Progenitor cell of endocrine pancreas (in vitro differentiated cells): ENCODE measurements at places on chromosomes 16 and 17.

DNA sequence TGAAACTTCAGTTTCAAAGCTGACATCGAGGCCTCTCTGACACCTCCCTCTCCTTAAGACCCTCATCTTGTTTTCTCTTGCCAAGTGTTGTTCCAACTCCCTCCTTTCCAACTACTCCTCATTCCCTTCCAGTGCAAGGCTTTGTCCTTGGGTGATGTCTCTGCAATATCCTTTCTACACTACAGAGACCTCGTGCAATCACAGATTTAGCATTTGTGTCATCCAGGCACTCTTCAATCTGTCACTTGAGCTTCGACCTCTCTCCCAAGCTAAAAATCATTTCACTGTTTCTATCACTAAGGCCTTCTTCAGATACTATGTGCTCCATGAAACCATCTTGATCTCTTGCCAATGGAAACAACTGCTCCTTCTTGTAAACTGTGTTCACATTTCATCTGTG is 31.6 kb downstream of the TEKT3 start:
- DNase-seq, result no peak
- no peak overlapping the region for H3K27ac ChIP-seq
- H3K4me3 ChIP-seq, result no peak overlapping the region
- H3K36me3 ChIP-seq, result no peaks in the 10 kb centered on the region
- H3K4me1 ChIP-seq, result no peaks in the 10 kb centered on the region

GRCh38 chr17:81322271-81323082 is 27.4 kb upstream of the SLC38A10 start:
- DNase-seq, result no peak
- no peak overlapping the region for H3K4me3 ChIP-seq
- H3K27me3 ChIP-seq, result no peaks in the 10 kb centered on the region
- H3K4me1 ChIP-seq, result peaks cover 9% of the 10 kb centered on the region

DNA sequence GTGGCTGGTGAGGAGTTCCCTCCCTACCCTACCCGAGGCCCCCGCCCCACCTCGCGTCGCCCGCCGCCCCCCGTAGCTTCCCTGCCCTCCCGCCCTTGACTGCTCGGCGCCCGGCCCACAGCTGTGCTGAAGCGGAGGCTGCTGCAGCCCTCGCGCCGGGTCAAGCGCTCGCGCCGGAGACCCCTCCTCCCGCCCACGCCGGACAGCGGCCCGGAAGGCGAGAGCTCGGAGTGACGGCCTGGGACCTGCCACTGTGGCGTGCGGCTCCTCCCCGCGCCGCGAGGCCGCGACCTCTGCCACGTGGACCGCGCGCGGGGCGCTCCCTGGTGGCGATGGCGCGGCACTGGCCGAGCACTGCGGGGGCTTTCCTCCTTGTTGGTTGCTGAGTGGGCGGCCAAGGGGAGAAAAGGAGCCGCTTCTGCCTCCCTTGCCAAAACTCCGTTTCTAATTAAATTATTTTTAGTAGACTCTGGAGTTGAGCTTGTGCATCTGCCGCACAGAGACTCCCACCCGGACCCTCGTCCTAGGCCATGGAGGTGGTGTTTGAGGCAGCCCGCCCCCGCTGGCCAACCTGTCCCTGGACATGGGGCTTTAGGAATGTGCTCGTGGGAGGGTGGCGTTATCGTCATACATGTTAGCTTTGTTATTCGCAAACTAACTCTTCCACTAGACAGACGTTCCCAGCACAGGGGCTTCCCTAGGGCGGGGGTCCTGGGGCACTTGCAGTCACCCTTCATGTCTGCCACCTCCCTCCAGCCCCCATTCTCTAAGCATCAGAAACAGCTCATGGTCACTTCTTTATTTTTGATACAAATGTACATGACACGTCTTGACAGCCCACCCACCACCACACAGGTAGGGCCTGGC is 4.4 kb downstream of the TP53I13 start:
- H3K4me3 ChIP-seq, result no peak overlapping the region
- H3K27me3 ChIP-seq, result peaks cover 11% of the 10 kb centered on the region
- no peak overlapping the region for H3K27ac ChIP-seq

- peak within 1 kb of the TSS; percentile 77 for H3K27ac ChIP-seq
- H3K27me3 ChIP-seq, result no peaks in the 10 kb centered on the region
- peaks cover 10% of the 10 kb centered on the region for H3K36me3 ChIP-seq
Observed at GRCh38 chr17:41518789-41519449, at the start of gene KRT15. KRT15 (minus strand) TSS chr17:41518890; CDS start chr17:41518827, 63 bp downstream.

DNA sequence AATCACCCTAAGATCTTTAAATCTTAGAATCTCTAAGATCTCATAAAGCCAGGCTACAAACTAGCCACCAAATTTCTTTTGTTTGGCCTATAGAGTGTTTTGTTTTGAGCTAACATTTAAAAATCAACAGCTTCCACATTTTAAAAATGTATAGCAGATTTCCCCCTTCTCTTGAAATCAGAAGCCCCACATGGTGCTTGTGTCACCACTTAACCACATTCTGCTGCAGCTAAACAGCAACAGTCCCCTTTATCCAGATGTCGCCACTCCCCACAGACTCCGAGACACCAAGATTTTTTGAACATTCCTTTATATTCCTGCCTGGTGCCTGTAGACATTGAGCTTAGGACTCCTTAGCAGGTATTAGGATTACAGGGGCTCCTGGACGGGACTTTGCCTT is 16.0 kb downstream of the GUCY2D start:
- H3K27me3 ChIP-seq, result peaks cover 80% of the 10 kb centered on the region
- DNase-seq, result no peak
- H3K36me3 ChIP-seq, result no peaks in the 10 kb centered on the region
- no peak overlapping the region for H3K4me3 ChIP-seq

- no peak overlapping the region for H3K4me3 ChIP-seq
- peaks cover 14% of the 10 kb centered on the region for H3K27me3 ChIP-seq
- H3K36me3 ChIP-seq, result no peaks in the 10 kb centered on the region
- DNase-seq, result no peak
- H3K4me1 ChIP-seq, result no peaks in the 10 kb centered on the region
Observed at GRCh38 chr16:56211435-56211981, 20.2 kb downstream of the GNAO1 start.
